ENCODE measurements at places on chromosomes 3 and 15.

GRCh38 chr3:76643623-76644304, 396.1 kb upstream of the ROBO2 start:
- no peak for DNase-seq

DNA sequence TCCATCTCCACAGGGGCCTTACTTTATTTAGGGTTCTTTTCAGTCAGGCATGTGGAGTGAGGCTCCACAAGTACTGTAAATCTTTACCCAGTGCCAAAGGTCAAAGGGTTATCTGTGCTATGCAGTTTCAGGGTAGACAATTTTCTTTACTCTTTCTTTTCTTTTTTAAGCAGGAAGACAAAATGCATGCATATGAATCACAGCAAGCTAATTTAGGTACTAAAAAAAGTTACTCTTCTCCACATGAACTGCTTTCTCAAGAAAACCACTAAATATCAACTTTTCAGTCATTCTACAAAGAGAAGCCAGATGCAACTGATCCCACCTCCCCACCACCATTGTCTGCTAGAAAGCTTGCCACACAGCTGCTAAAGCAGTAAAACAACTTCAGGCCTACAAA, 73.3 kb upstream of the PYGO1 start:
- no peak for DNase-seq

DNA sequence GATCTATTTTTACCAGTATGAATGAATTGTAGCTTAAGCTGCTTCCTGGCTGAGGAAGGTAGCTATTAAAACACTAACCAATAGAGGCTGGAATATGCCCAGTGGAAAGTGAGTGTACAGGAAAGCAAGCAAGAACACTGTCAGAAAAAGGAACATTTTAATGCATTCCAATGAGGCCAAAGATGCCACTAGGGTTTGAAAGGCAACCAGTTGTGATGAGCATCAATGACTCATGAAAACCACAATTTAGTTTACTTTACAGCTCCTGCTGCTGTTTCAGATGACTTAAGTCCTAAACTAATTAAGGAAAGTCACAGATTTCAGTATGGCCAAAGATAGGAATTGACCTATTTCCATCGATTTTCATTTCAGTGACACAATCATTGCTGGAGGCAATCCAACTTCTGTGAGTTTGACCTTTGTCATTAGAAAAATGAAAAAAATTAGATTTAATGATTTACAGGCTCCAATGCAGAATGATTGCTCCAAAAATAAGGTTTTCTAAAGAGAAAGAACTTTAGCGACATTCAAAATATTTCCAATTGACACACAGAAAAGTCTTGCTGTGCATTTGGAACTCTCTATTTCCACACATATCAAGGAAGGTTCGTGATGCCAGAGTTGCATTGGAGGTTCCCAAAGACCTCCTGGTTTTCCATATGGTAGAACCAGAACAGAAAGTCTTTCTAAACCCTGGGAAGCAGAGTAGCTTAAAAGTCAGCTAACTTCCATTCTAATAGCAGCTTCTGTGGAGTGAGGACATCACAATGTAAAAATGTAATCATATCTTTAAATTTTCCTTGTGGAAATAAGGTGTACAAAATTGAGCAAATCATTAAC, 103.0 kb downstream of the SUCNR1 start:
- no peak for DNase-seq

DNA sequence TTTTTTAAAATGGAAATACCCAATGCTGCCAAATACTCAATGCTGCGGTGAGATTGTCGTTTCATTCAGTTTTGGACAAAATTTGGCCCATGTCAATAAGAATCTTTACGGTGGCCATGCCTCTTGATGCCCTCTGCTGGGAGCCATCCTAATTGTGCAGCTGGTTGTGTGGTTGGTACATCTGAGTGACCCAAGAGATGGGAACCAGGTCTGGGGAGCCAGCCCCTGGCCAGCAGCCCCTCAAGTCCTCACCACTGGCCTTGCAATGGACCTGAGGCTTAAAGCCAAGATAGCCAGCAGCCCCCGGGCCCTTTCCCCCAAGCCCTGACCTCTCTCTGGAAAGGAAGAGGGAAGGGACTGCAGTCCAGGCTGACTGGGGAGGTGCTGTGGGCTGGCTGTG, 36.4 kb upstream of the ESYT3 start:
- no peak for DNase-seq

GRCh38 chr15:28003302-28004037, 95.6 kb downstream of the OCA2 start:
- no peak for DNase-seq

DNA sequence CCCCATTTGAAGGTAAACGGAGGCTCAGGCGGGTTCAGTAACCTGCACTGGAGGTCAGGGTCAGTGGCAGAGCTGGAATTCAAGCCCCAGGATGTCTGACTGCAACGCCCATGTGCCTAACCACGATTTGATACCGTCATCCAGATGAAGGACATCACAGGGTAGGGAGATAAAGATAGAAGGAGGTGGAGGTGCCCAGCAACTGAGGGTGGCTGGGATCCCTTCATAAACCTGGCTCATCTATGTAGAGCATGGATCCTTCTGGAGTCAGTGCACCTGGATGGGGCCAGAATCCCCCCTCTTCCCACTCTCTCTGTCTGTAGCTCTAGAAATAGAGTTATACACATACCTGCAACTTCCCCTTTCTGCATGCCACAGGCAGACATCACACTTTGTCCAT, 41.3 kb downstream of the GOLGA8S start:
- no peak for DNase-seq

GRCh38 chr3:193983846-193984818, 151.8 kb upstream of the HES1 start:
- no peak for DNase-seq

Data from NCI-H1694 (cell line).